RPMI7951 (cell line): ENCODE measurements at places on chromosomes 2 and 18. TPM values are rescaled to one million over a fixed set of nuclear protein-coding genes. Genes with fewer than 3 reads are reported as not detected.

The KLHL30 gene
- not detected in 2 replicates for total RNA-seq

- DNase-seq: no peak
These were observed 3.0 kb downstream of the SLC1A4 start for GRCh38 chr2:64992218-64992617.

DNA sequence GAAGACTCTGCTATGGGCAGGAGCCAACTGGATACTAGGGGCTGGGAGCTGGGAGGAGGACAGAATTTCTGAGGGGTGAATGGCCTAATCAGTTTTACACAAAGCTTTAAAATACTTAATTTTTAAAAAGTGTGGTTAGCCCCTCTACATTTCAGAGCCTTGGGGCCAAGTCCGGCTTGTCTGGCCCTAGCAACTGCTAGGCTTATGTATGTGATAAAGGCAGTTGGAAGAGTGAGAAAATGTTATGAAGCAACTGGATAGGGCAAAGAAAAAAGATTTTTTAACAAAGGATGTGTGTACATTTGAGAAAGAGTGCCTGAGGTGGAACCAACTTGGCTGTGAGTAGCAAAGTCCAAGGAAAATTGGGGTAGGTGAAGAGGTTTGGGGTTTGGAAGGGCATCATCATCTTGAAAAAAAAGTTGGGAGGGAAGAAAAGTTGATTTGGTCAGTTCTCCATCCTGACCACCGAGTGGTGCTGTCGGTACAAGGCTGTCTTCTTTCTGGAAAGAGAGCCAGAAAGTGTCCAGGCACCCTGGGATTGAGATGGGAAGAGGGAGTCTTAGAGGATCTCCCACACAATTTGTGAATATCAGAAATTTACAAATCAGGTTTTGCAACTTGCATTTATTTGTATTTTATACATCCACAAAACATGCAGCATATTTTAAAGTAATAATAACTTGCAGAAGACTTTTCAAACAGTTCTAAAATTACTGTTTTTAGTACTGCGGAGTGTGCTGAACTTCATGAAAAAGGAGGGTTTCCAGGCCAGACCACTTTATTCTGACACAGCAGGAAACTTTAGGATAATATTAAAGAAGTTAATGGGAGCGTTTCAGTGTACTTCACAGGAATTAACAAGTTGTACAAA, 10.5 kb upstream of the CDK15 start:
- DNase-seq: peak; percentile 74

DNA sequence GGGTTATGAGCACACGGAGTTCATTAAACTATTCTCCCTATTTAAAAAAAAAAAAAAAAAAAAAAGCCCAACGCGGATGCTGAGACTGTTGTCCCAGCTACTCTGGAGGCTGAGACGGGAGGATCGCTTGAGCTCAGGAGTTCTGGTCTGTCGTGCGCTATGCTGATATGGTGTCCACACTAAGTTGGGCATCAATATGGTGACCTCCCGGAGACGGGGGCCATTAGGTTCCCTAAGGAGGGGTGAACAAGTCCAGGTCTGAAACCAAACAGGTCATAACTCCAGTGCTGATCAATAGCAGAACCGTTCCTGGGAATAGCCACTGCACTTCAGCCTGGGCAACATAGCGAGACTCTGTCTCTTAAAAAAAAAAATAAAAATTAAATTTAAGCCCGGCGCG, 12.9 kb upstream of the ANKRD53 start:
- DNase-seq: no peak

The MEP1B gene
- total RNA-seq: not detected in 2 replicates
